ENCODE measurements at places on chromosomes 2 and 18.

DNA sequence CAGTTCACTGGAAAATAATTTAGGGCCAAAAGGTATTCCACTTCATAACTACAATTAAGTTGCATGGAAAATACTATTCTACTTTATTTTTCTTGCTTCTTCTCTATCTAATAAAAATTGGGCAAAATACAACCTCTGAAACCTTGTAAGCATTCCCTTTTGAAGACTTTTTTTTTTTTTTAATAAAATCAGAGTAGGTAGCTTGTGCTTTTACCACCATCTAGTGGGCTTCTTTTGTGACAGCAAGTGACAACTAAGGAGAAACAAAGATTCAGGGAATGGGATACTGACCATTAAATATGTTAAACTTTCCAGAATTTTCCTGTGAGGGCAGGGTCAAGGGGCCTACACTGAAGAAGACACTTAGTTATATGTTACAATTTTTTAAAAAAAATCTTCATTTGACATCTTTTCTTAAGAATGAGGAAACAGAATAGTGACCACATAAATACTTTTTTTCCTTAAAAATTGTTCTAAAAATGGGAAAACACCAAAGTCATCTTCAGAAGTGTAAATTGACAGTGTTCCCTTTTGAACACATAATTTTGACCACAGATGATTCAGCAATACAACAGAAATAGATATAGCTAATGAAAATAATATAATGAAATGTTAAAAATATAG, 1183.2 kb upstream of the ACVR2A start:
- no peaks in the 10 kb centered on the region for H3K4me1 ChIP-seq
- H3K27ac ChIP-seq: no peak overlapping the region
- no peaks in the 10 kb centered on the region for H3K36me3 ChIP-seq
- DNase-seq: no peak
- H3K4me3 ChIP-seq: no peak overlapping the region

- H3K27ac ChIP-seq: no peak overlapping the region
- H3K27me3 ChIP-seq: peaks cover 3% of the 10 kb centered on the region
- no peaks in the 10 kb centered on the region for H3K36me3 ChIP-seq
- H3K4me3 ChIP-seq: no peak overlapping the region
- no peak for DNase-seq
Observed at GRCh38 chr18:6521803-6522418, 107.2 kb upstream of the L3MBTL4 start.

DNA sequence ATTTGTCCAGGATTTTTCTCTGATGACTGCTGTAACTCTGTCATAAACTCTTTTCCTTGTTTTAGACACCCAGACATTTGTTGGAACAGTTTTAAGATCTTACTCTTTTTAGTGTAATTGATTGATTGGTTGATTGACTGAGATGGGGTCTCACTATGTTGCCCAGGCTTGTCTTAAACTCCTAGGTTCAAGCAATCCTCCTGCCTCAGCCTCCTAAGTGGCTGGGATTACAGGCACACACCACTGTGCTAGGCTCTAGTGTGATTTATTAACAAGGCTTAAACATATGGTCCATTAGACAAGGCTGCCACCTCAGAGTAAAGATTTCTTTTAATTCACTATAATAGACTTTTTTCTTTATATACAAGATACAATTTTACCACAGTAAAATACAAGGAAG, 2.0 kb downstream of the PAIP2B start:
- peaks cover 35% of the 10 kb centered on the region for H3K4me1 ChIP-seq
- peak overlapping the region; percentile 0 for H3K27ac ChIP-seq
- H3K36me3 ChIP-seq: peaks cover 9% of the 10 kb centered on the region
- H3K27me3 ChIP-seq: peaks cover 1% of the 10 kb centered on the region
- DNase-seq: no peak

DNA sequence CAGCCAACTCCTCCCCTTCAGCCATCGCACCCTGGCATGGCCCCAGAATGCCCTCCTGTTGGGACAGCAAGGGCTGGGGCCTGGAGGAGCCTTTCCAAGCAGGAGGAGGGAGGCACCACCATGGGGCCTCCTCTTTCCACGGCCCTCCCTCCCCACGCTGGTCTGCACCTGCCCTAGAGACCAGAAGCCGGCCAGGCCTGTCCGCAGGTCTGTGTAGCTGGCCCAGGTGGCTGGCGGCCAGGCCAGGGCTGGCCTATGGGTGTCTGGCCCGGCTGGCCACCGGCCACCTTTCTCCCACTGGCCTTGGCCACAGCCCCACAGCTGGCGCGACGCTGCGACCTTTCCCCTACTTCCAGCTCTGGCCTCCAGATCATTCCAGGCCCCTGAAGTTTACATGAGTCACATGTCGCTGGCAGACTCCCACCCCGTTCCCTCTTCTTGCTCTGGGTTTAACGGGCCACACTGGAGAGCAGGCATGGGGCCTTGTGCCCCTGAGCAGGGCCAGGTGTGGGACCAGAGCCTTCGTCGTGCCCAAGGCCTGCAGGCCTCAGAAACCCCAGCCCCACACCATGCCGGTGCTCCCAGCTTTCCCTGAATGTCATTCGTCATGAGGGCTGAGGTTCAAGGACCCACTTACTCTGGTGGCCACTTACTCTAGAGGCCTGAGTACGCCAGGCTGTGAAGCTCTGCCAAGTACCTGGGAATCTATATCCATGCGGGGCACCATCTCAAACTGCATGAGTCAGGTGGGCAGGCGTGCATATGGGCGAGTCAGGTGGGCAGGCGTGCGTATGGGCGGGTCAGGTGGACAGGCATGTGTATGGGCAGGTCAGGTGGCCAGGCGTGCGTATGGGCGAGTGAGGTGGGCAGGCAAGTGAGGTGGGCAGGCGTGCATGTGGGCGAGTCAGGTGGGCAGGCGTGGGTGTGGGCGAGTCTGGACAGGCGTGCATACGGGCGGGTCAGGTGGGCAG, 33.3 kb upstream of the KLF11 start:
- H3K36me3 ChIP-seq: no peaks in the 10 kb centered on the region
- H3K27me3 ChIP-seq: no peaks in the 10 kb centered on the region
- no peak overlapping the region for H3K27ac ChIP-seq
- H3K4me1 ChIP-seq: no peaks in the 10 kb centered on the region
- DNase-seq: no peak

DNA sequence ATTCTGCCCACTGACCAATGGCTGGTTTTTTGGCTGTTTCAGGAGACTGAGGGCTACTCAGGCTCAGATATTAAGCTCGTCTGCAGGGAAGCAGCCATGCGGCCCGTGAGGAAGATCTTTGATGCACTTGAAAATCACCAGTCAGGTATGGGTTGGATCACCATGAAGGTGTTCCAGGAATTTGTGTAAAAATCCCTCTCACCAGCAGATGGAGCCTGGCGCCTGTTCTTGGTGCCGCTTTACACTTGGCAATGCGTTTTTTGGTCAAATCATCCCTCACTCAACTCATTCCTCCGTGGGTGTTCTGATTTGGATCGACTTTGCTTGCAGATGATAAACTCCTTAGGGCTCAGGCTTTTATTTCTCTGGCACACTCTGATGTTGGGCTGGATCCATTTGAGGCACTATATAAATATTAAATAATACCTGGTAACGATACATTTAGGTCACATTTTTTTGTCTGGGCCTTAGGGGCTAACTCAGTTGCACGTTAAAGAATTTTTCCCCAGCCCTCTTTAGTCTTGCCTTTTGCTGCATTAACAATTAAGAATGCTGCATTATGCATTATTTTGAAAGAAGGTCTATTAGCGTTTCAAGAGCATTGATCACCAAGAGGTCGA, 50.0 kb downstream of the HDHD2 start:
- no peaks in the 10 kb centered on the region for H3K4me1 ChIP-seq
- H3K27ac ChIP-seq: no peak overlapping the region
- H3K36me3 ChIP-seq: peaks cover 13% of the 10 kb centered on the region
- no peak overlapping the region for H3K4me3 ChIP-seq

DNA sequence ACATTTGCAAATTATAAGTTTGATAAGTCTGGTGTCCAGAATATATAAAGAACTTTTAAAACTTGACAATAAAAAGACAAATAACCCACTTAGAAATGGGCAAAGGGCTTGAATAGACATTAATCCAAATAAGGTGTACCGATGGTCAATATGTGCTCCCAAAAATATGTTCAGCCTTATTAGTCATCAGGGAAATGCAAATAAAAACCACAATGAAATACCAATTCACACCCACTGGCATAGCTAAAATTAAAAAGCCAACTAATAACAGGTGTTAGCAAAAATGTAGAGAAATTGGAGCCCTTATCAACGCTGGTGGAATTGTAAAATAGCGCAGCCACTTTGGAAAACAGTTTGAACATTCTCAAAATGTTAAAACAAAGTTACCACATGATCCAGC, 79.0 kb upstream of the SCG2 start:
- H3K27me3 ChIP-seq: peaks cover 2% of the 10 kb centered on the region
- DNase-seq: no peak
- no peaks in the 10 kb centered on the region for H3K4me1 ChIP-seq
- H3K4me3 ChIP-seq: no peak overlapping the region
- no peaks in the 10 kb centered on the region for H3K36me3 ChIP-seq
- no peak overlapping the region for H3K27ac ChIP-seq

DNA sequence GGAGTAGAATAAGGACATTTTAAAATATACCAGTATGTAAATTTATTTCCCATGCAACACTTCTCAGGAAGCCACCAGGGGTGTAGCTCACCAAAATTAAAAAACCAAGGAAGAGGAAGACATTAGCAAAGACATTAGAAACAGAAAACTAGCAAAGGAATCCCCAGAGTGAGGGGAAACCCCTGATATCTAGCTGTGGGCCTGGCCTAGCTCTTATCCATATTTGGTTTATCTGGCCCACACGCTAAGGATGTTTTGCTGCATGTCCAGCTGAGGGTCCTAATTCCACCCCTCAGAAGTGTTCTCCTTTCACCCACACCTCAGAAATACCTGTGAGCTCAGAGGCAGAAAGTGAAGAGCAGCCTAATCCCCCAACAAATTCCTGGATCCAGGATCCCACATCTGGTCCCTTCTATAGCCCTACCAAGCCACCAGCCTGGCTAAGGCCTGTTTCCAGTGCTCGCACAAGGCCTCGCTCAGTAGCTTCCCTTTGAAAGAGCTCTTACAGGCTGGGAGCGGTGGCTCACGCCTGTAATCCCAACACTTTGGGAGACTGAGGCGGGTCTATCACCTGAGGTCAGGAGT, 17.4 kb downstream of the OSBPL1A start:
- no peaks in the 10 kb centered on the region for H3K27me3 ChIP-seq
- no peak overlapping the region for H3K4me3 ChIP-seq
- H3K36me3 ChIP-seq: no peaks in the 10 kb centered on the region
- no peak for DNase-seq
- no peaks in the 10 kb centered on the region for H3K4me1 ChIP-seq
- no peak overlapping the region for H3K27ac ChIP-seq

GRCh38 chr18:58669731-58670378, 1.4 kb upstream of the MALT1 start:
- H3K4me1 ChIP-seq: peaks cover 75% of the 10 kb centered on the region
- DNase-seq: no peak
- H3K36me3 ChIP-seq: peaks cover 34% of the 10 kb centered on the region
- H3K27ac ChIP-seq: peak overlapping the region; percentile 87
- no peaks in the 10 kb centered on the region for H3K27me3 ChIP-seq
- H3K4me3 ChIP-seq: peak overlapping the region; percentile 91
